ENCODE measurements at places on chromosomes 6 and 20.
A peak's percentile ranks its signal among the peaks of the same experiment; 100 is the strongest.

GRCh38 chr6:88856566-88856965 is 106.9 kb downstream of the RNGTT start:
- DNase-seq: no peak

- DNase-seq: no peak
Measured at GRCh38 chr6:151539506-151540268, 45.9 kb downstream of the CCDC170 start.

- no peak for DNase-seq
Measured at GRCh38 chr20:60473211-60473610, 515.0 kb downstream of the CDH26 start.

DNA sequence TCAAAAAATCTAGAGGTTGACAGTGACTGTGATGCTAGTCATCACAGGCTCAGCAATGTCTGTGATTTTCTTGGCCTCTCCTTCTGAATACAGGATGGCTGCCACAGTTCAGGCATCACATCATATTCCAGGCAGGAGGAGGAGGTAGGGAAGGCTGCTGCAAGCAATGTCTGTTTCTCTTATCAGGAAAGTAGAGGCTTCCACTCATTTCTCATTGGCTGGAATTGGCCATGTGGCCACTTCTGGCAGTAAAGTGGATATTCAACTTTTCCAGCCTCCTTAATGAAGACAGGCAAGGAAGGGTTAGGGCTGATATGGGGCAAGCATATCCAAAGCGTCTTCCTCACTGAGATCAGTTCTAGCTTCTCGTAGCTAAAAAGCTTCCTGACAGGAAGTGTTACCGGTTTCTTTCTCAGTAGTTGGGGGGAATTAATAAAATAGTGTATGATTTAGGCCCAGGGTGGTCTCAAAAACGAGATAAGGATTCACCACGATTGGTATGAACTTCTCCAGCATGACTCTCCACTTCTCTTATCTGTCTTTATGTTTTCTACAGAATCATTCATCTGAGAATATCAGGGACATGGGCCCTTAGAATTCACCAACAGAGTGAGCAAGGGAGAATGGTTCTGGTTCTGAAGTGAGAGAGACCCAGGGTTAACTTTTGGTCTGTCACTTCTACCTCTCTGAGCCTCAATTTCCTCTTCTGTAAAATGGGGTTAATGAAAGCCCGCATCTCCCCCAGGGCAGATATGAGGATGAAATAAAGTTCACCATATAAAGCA is 32.7 kb upstream of the PSMF1 start:
- no peak for DNase-seq

GRCh38 chr6:33132081-33132524 is 56.3 kb downstream of the HLA-DPB1 start:
- no peak for DNase-seq

- no peak for DNase-seq
Measured at GRCh38 chr6:151199991-151200390, 39.8 kb upstream of the AKAP12 start.

DNA sequence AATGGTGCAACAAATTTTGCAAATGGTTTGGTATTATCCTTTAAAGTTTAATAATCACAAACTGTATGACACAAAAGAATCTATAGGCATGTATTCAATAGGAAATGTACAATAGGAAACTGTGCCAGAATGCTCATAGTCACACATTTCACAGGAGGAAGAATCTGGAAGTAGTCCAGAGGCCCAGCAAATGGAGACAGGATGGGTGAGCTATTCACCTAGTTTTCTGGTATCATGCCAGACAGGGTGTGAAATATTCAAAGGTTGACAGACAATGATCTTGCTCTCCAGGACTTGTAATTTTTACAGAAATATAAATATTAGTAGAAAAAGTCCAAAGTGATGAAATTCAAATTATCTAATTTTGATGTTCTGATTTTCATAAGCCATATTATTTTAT is 520.1 kb upstream of the IMPG1 start:
- DNase-seq: no peak

DNA sequence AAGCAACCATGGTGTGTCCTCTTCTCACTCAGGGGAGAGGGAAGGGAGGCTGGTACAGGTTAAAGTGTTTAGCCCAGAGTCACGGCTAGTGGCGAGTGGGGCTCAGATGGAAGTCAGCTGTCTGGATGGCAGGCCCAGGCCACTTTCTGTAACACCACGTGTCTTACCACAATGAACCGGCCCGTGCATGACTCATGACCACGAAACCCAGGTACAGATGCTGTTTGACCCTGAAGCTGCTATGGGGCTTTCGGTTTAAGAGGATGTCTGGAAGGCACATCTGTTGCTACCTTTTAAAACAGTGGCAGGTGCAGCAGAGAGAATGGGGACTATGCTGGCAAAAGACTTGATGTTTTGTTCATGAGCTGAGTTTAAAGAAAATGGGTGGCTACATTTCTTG is 36.5 kb upstream of the MPC1 start:
- no peak for DNase-seq

DNA sequence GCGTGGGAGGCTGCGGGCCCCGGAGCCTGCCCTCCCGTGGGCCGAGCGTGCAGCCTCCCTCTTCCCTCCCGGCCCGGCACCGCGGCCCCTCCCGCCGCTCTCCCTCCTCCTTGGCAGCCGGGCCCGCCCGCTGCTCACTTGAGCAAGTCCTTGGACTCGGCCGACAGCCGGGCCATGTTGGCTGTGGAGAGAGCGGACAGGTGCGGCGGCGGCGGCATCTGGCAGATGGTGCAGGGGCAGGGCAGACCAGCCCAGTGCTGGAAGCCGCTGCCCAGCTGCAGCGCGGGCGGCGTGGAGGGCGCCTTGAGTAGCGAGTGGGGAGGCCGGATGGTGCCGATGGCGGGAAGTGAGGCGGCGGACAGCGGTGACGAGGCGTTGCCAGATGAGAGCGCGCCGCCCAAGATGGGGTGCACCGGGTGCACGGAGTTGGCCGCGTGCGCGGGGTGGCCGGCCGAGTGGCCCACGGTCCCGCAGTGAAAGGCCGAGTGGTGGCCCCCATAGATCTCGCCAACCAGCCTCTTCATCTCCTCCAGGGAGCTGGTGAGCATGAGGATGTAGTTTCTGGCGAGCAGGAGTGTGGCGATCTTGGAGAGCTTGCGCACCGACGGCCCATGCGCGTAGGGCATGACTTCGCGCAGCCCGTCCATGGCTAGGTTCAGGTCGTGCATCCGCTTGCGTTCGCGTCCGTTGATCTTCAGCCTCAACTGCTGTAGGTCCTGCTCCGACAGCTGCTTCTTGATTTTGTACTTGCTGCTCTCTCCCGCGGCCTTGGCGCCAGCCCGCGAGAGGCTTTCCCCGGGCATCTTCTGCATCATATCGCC is 766 bp downstream of the OLIG3 start:
- peak; percentile 53 for DNase-seq

- no peak for DNase-seq
Measured at GRCh38 chr20:38897267-38897666, 28.9 kb upstream of the FAM83D start.

- no peak for DNase-seq
Measured at GRCh38 chr6:124123617-124124209, 320.0 kb downstream of the NKAIN2 start.

- no peak for DNase-seq
Measured at GRCh38 chr6:33619166-33619840, 1.8 kb upstream of the ITPR3 start.

DNA sequence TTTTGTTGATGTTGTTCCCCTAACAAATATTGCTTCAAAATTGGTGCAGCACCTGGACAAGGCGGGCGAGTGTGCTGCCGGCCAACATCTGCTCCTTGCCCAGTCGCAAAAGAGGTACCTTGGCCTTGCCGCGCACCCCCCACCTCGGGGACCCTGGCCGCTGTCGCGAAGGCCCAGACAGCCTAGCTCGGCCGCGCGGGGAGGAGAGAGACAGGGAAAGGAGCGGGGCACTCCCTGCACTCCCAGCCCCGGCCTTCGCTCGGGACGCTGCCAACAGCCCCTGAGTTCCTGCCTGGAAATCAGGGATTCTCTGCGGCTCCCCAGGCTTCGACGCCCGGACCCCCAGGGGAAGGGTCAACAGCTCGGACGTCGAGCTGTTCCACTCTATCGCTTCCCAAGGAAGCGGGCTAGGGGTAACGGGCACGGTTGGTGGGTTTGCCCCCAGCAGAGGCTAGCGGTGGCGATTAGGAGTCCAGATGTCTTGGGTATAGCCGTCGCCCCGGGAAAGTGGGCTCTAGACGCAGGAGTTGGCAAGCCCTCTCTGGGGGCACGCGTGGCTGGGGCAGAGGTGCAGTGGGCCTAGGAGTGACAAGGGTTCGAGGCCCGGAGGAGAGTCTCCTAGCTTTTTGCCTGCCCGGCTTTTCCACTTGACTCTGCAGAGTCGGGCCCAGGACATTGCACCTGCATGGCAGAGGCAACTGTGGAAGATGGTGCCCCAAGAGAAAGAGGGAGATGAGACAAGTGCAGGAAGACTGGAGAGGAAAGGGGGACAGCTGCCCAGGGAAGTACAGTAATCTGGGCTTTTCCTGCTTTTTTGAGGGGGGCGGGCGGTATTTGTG is 8.2 kb downstream of the POU3F2 start:
- DNase-seq: peak; percentile 31
